ENCODE measurements at places on chromosomes 4 and X.

GRCh38 chr4:87103691-87104187 lies 116.7 kb downstream of the KLHL8 start:
- no peak for DNase-seq

GRCh38 chr4:123159479-123159878 lies 237.1 kb upstream of the NUDT6 start:
- no peak for DNase-seq

- DNase-seq = peak; percentile 18
These were observed 260.9 kb upstream of the RPS6KA3 start for GRCh38 chrX:20527558-20528011.

GRCh38 chr4:54902271-54902670 lies 223.1 kb downstream of the KDR start:
- no peak for DNase-seq

- peak; percentile 17 for DNase-seq
These were observed 1.5 kb downstream of the KLF8 start for GRCh38 chrX:56233682-56234081.

All from naive B cell (primary cell).